ENCODE measurements at places on chromosomes 2 and 18. TPM values are rescaled to one million over a fixed set of nuclear protein-coding genes. Genes with fewer than 3 reads are reported as not detected.

The ABCG5 gene
- total RNA-seq, result not detected

The SNORC gene
- 1.8 TPM for total RNA-seq

The DDX18 gene
- total RNA-seq, result 65.5 TPM

The APOB gene
- total RNA-seq, result 22.2 TPM

GRCh38 chr2:151862700-151863099 lies 34.5 kb upstream of the ARL5A start:
- DNase-seq, result no peak

DNA sequence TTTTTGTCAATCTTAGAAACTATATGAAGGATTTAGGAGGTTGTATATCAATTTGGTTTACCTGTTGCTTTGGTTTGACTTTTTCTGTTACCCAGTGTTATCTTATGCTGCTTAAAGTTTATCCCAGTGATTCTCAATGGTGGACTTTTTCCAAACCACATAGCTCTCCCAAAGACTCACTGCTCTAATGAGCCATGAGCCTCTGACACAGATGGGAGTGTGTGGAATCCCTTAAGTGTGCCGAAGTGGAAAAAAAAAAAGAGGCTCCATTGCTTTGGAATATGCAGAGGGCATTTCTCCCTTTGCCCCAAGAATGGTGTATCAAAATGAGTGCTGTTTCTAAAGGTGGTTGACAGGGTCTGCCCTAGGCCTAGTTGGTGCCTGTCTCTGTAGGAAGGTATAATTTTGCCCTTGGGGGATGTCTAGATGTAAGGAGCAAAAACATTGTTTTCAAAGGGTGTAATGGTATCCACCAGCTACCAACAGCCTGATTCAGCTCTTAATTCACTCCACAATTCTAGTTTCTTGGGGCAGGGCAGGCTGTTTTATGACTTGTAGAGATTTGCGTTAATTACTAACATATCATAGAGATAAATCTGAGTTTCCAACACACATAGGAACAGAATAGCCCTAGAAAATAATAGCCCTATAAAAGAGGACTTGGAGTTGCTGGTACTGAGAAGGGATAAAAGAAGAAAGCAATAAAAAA lies 64.3 kb upstream of the CYP26B1 start:
- no peak for DNase-seq

- no peak for DNase-seq
Observed at GRCh38 chr18:21745231-21745630, 4.6 kb downstream of the MIB1 start.

DNA sequence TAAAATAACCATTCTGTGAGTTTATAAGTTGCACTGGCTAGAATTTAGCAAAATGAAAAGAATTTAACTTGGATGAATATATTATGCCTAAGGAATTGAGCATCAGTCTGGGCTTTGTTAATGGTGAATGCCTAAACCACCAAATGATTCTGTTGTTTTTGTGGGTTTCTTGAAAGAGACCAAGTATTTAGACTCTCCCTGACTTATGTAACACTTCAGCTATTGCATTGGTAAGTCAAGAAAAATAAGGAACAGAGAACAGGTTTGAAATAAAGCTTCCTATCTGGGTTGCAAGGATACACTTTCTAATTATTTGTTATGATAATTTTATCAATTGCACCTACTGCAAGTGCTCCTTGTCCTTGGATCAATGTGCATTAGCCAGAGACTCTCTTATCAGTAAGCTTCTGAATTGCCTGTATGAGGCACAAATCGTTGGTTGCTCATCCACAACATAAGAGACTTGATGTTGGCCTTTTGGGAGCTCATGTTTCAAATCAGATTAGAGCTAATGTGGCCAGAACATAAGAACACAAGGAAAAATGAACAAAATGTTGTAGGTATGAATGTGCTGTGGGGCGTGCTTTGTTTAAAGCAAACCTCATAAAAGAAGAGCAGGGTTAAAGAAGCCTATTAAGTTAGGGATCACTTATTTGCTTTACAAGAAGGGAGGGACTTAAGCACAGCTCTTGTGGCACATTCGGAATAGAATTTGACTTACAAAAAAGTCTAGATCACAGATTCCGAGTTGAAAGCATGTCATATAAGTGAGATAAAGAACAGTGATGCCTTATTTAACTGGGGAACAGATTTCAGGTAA lies 37.2 kb downstream of the PRKCE start:
- no peak for DNase-seq

DNA sequence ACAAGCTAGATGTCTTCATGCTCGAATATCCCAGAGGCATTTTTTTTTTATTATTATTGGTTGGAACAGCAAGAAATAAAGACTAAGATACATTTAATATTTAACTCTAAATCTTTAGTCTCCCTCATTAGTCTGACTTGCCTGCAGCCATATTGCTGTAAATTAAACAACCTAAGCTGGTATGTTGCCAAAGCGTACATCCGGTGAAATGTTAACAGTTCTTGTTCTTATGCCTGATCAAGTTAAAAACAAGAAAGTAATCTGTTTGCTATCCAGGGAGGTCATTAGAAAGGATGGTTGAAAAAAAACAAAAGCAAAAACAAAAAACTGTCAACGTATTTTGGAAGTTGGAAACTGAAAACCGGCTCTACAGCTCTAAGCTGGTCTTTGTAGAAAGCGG lies 125.9 kb upstream of the NABP1 start:
- DNase-seq, result no peak

The CRYGD gene
- total RNA-seq, result not detected

The G6PC2 gene
- not detected for total RNA-seq

GRCh38 chr2:239586651-239587310 lies 186.0 kb upstream of the HDAC4 start:
- DNase-seq, result no peak

- DNase-seq, result no peak
Observed at GRCh38 chr2:195451160-195451559, 205.9 kb upstream of the SLC39A10 start.

DNA sequence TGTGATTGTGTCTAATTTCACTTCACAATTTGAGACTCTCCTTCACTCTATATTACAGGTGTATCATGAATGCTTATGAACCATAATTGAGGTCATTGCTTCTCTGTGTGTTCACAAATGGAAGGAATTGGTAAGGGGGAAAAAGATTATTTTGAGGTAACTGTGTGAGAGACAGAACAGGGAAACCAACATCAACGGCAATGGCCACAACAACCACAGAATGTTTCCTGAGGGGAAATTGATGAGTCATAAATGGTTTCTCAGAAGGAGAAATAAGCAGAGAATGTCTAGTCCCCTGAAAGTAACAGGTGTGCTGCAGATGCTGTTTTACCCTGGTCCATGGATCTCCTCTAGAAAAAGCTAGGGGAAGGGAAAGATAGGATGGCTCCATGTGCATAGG lies 361.2 kb upstream of the GALNT5 start:
- no peak for DNase-seq
